Activated T-cell treated with anti-CD3 and anti-CD28 coated beads, Interleukin-2, amount 50 U/mL, for 72 hours (primary cell): ENCODE measurements at places on chromosomes 13 and 19.

- DNase-seq, result no peak
These were observed 5.5 kb downstream of the PIK3R2 start for GRCh38 chr19:18158467-18158866.

DNA sequence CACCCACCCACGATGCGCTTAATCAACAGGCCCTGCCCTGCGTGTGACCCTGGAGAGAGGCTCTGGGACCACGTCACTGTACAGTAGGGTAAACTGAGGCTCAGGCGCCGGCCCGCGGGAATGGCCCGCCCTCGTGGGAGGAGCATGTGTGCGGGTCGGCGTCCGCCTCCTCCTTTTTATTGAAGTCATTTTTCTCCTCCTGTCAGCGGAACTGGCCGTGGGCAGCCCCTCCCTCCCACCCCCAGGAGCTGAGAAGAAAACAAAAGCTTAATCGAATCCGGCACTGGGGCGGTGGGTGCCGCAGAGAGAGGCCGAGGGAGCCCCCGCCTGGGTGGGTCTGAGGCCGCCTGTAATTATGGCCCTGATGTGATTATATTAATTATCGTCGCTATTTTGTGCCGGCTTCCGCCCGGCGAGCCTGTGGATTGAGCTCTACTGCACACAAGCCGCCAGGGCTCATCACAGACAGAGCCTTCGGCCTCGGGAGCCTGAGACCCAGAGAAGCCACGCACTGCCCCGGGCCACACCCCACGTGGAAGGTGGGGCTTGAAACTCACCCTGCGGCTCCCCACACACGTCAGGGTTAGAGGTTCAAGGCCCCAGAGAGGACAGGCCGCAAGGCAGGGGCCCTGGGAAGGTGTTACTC, 7.0 kb downstream of the C2CD4C start:
- no peak for DNase-seq

DNA sequence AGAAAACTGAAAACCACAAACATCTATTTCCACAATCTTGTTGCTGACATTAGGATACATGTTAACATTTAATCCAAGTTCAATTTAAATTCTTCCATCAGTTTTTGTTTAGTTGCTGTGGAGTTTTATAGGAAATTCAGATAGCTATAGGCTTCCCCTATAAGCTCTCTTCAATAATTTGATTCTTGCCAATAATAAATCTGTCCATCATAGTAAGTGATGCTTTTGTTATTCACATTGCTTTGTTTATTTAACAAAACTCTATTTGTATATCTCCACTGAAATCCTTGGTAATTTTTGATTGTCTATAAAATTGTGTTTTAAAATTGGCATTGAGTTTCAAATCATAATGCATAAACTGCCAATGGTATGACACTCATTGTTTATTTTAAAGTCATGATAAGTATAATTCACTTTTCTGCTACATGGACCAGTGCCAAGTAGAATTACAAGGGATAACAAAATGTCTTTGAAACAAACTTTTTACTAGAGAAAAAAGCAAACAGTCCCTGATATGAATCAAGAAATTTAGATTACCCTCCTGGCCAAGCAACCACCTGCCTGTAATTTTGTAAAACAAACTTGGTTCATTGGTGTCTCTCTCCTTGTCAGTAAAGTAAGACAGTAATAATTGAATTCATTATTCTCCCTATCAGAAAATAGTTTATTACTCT, 577.3 kb upstream of the GPC6 start:
- DNase-seq, result no peak

DNA sequence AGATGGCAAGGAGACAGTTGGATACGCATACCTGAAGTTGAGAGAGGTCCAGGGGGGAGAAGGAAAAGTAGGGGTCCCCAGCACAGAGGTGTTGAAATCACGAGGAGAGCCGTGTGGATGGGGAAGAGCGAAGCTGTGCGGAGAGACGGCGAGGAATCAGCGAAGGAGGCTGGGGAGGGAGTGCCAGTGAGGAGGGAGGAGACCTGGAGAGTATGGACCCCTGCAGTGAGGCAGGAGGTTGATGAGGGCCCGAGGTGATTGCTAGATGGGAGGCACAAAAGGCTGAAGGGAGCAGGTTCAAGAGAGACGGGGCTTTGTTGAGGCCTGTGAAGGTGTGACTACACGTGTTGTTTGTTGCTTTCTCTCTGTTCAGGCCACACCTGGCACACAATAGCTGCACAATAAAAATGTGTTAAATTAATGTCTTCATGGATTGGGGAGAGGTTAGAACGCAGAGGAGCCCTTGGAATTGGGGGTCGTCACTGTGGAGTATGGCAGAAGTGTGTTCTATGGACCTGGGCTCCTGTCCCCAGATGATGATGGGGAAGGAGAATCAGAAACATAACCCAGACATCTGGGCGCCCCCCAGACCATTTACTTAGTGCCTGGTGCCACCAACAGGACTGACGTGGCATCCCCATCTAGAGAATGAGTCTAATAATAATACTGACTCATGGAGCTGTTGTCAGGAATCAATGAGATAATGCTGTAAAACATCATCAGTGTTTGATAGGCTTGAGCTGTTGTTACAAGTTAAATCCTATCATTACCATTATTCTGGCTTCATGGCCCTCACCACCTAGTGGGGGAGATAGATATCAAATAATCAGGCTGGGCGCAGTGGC, 137.5 kb downstream of the SIPA1L3 start:
- DNase-seq, result no peak

DNA sequence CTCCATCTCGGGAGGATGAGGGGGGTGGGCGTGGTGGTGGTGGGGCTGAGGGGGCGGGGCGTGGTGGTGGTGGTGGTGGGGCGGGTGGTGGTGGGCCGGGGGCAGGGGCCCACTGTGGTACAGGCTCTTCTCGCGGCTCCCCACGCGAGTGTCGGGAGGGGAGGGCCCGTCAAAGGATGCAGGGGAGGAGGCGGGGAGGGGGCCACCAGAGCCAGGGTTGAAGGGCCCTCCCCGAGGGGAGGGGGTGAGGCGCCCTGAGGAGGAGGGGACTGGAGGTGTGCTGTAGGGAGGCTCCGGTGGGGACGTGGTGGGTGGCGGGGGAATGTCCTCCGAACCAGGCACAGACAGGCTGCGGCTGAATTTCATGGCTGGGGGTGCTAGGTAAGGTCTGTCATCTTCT, 19.6 kb downstream of the C19orf81 start:
- DNase-seq, result no peak

DNA sequence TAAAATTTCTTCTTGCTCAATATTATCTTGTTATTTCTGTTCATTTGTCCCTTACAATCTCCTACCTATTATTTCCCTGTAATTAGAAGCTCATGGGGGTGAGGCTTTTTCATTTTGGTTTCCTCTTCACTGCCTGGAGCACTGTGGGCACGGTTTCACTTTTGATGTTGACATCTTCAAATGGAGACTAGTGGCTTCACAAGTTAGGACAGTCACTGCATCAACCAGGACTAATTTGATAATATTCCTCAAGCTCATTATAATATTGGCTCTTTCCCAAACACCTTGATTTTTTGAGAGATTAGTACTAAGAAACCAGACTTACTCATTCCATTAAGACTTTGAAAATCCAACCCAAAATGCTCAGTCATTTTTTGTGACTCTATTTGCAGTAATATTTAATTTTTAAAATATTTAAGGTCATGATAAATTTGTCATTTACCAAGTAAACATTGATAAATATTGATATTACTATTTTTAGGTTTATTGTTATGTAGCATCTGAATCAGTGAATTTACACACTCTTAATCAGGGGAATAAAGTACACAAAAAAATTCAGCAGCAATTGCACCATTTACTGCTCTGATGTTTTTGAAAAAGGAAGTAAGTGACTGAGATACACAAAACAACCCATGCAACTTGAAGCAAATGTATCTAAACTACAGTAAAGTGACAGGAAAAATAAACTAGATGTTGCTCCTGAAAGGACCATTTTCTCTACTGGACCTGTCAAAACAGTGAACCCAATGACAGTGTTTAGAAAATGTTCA, 28.8 kb upstream of the RCBTB2 start:
- DNase-seq, result no peak

- no peak for DNase-seq
These were observed 230.7 kb downstream of the RFC3 start for GRCh38 chr13:34048652-34049051.

- peak; percentile 23 for DNase-seq
These were observed 99.4 kb upstream of the SERP2 start for GRCh38 chr13:44273991-44274770.

DNA sequence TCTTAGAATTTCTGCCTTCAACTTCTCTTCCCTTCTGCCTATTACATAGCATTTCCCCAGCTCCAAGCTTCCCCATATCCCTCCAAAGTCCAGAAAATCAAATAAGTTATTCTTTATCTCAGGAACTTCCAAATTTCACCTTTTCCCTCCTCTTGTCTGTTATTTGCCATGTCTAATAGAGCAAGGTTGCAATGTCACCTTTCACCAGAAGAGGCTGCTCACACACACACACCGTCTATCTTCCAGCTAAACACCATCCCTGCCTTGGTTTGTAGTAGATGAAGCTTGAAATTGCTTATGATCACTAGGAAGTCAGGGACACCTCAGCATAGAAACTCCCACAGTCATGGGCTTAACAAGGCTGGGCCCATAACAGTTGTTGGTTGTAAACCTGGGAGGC, 48.4 kb downstream of the ZNRF4 start:
- DNase-seq, result no peak

DNA sequence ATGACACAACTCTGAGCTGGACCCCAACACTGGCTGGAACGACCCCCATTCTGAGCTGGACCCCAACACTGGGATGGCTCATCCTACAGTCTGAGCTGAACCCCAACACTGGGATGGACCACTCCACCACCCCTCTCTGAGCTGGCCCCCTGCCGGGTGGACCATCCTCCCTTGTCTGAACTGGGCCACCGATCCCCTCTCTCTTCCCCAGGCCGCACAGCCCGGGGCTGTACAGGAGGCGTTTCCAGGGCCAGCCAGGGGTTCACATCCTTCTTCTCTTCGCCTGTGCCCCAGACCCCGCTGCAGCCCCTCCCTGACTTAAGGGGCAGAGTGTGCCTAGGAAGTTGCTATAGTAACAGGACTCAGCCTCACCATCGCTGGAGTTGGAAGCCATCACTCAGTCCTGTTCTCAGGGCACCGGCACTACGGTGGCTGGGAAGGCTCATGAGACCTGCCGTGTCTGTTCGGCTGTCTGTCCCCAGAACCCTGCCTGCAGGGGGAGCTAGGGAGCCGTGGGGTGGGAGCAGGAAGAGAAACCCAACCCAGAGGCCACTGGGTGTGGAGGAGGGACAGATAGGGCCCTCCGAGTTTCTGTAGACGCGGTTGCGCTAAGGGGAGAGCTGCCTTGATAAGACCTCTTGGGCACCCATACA, 3.7 kb downstream of the PRKACA start:
- peak; percentile 57 for DNase-seq

- DNase-seq, result peak; percentile 50
These were observed 8.5 kb downstream of the CDX2 start for GRCh38 chr13:27960362-27961226.

DNA sequence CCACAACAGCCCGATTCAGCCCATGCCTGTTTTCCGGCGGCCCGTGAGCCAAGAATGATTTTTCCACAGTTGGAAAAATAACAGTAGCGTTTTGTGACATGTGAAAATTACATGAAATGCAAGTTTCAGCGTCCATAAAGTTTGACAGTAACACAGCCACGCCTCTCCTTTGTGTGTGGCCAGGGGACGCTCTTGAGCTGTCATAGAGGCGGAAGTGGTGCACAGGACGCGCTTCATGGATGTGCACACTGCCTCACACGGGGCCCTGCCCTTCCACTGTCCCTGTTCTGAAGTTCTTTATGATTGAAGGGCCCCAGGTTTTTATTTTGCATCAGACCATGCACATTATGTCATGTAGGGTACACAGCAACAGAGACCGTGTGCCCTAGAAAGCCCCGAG, 12.4 kb upstream of the ELAVL1 start:
- DNase-seq, result peak; percentile 46

DNA sequence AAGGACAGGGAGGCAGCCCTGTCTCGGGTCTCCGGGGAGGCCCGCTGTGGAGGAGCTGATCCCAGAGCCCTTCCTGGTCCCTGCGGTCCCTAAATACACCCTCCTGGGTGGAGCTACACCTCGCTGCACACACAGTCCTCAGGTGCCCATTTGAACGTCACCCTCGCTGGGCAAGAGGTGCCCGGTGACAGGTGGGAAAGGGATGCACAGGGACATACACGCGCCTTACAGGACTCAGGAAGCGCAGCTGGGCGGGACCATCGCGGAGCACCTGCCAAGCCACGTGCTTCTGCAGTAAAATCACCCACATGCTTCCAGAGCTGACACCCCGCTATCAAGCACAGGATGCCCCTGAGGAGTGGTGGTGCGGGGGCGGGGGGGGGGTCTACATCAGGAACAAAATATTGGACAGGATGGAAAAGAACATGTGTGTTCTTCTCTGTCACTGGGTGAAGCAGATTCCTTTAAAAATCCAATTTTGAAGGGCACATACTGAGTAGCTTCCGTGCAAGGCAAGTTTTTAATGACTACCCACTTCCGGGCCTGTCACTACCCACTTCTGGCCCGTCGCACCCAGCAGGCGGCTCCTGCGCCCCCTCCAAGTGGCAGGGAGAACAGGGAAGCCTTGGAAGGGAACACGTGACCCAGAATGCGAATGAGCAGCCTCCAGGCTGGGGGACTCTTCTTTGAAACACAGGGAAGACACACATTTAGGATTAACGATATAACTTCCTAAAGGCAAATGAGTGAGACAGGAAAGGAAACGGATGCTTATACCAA, 78.9 kb downstream of the COL4A1 start:
- no peak for DNase-seq

DNA sequence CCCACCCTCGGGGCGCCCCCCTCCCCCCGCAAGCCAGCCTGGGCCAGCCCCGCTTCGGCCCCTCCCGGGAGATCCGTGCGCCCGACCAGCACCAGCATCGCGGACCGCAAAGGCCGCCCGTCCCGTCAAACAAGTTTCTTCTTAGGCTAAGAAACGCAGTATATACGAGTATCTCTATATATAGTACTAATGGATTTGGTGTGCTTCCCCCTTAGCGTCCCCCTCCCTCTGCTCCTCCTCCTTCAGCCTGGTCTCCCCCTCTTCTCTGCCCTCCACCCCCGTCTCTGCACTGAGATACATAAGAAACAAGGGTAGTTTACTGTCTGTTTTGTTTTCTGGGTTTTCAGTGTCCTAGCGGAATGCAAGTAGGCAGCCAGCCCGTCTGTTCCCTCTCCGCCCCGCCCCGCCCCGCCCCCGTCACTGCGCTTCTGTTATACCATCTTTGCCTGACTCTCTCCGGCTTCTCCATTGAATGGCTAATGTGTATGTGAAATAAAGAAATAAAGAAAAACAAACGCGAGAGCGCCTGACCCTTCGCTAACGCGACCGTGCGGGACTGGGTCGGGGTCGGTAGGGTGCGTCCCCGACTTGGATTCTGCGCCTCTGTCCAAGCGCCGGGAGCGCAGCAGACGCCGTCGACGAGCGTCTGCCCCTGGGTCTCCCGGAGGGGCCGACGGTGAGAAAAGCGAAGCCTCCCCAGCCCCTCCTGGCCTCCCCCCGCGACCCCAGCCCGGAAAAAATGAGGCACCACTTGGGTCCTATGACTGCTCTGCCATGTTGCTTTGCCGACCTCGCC, 4.2 kb downstream of the LYL1 start:
- no peak for DNase-seq

DNA sequence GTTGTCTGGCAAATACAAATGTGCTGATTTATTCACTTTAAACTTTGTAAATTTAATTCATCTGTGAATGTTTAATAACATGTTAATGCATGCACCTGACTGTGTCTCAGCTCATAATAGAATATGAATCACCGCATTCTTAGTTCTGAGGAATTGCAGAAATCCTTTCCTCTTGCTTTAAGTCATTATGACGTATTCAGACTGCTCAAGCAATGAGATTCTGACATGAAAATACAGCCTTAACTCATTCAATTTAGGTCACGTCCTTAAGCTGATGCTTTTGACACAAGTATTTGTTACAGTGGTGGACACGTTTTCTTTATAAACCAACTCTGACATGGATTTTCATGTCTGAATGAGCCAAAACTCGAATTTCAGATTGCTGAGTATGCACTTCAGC, 541.0 kb upstream of the KLF12 start:
- DNase-seq, result no peak
